ENCODE measurements at places on chromosomes 13 and 19. TPM values are rescaled to one million over a fixed set of nuclear protein-coding genes. Genes with fewer than 3 reads are reported as not detected.
A peak's percentile ranks its signal among the peaks of the same experiment; 100 is the strongest.

GRCh38 chr13:113113846-113114271, 8.3 kb downstream of the F7 start:
- no peak for DNase-seq

GRCh38 chr19:54517483-54517882, 14.9 kb downstream of the LAIR2 start:
- DNase-seq, result peak; percentile 33

- no peak for DNase-seq
Measured at GRCh38 chr13:23828086-23828485, 61.1 kb downstream of the MIPEP start.

GRCh38 chr19:13962699-13963602, 10.6 kb downstream of the DCAF15 start:
- DNase-seq, result no peak

Gene CRX
- polyA plus RNA-seq, result not detected

DNA sequence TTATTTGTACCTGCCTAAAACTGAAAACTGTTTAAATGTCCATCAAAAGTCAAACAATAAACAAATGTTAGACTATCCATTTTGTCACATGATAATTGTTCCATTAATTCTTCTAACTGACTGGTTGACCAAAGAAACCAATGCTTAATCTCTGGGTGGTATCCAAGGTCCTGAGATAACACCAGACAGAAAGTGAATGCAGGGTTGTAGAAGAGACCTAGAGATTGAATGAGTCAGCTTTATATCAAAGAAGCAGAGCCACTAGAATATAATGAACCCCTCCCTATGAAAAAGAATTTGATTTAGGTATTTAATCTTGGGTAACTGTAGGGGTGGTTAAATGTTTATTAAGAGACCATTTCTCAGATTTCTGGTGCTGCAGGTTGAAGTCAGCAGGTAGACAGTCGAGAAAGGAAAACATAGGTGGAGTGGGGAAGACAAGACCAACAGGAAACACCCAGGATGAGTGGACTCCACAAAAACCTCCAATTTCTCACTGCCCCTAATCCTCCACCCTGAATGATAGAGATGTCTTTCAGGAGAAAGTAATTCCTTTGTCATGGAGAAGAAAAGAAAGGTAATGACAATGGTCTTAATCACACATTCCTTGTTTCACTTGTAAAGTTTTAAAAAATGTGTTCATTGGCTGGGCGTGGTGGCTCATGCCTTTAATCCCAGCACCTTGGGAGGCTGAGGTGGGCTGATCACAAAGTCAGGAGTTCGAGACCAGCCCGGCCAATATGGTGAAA, 536.4 kb downstream of the IRS2 start:
- no peak for DNase-seq

DNA sequence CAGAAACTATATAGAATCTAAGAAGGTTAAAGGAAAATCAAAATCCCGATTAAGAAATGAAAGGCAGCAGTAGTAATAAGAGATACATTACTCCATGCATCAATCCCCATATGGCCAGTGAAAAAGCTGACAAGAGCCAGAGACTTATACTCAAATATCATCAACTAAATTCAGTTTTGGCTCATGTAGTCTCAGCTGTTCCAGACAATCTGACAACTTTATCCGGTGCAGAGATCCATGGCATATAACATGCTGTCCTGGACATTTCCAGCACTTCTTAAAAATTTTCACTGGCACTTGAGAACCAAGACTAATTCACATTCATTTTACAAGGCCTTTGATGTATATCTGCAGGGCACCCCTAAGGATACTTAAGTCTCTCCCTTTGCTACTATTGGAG, 255.7 kb upstream of the KLHL1 start:
- DNase-seq, result no peak

GRCh38 chr13:78102121-78102677, 183.6 kb upstream of the EDNRB start:
- DNase-seq, result no peak
